HS-5 (cell line): ENCODE measurements at places on chromosomes 3 and 15.

GRCh38 chr3:8369638-8370037 lies 132.0 kb upstream of the LMCD1 start:
- DNase-seq, result no peak

GRCh38 chr15:77674327-77674726 lies 41.6 kb upstream of the LINGO1 start:
- no peak for DNase-seq

DNA sequence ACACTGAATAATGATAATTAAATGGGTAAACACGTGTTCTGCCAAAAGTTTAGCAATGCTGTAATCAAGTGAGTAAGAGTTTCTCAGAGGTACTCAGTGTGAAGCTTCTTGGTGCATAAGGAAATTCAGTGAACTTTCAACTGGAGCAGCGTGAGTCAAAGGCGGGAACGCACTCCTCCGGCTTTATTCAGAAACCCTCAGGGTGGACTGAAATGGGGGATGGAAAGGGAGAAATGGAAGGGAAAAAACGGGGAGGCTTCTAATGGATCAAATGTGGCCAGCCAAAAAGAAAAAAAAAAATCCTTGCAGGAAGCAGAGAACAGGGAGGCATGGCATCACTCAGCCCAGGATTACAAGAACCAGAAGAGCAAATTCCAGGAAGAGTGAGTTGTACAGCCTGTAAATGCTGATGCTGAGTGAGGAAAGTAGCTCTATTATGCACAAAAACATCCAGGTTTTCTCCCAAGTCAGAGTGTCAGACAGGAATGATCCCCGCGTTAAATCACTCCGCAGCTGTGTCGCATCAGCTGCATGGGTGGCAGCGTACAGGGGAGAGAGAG lies 85.3 kb downstream of the ASB7 start:
- peak; percentile 87 for DNase-seq

DNA sequence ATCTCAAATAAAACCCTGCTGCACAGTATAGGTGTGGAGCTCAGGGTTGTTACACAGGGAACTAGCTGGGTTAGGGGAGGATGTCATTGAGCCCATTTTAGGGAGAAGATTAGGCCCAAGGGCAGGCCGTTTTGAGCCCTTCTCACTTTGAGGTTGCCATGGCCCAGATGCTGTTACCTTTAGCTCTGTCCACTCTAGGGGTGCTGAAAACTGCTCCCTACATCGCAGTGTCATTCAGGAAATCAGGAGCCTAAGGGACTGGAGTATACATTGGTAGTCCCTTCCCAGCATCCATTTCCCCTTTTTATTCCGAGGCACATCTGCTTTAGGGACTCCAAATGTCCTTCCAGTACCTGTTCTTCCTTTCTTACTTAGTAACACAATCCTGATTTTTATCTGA lies 79.0 kb upstream of the SELENOK start:
- no peak for DNase-seq

- DNase-seq, result no peak
These were observed 87.9 kb downstream of the KLF15 start for GRCh38 chr3:126269354-126269753.

DNA sequence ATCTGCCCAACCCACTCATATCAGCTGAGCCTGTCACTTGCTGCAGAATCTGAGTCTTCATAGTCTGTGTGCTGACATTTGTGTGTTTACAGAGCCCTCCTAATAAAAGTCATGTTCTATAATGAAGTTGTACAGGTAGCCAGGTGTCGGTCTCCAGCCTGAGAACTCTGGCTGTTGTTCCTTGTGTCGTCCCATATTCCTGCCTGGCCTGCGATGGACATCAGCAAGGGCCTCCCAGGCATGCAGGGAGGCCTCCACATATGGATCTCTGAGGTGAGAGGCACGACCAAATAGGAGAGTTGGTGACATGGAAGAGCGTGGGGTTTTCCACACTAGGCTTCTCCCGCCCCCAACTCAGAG lies 2.9 kb downstream of the VILL start:
- no peak for DNase-seq

GRCh38 chr15:41494922-41495735 lies 1.5 kb downstream of the ITPKA start:
- no peak for DNase-seq

GRCh38 chr15:44668921-44669320 lies 5.5 kb upstream of the SPG11 start:
- DNase-seq, result no peak
